ENCODE measurements at places on chromosomes 5 and 9.

- no peak for DNase-seq
These were observed 569.8 kb upstream of the ADAMTS16 start for GRCh38 chr5:4570047-4570995.

DNA sequence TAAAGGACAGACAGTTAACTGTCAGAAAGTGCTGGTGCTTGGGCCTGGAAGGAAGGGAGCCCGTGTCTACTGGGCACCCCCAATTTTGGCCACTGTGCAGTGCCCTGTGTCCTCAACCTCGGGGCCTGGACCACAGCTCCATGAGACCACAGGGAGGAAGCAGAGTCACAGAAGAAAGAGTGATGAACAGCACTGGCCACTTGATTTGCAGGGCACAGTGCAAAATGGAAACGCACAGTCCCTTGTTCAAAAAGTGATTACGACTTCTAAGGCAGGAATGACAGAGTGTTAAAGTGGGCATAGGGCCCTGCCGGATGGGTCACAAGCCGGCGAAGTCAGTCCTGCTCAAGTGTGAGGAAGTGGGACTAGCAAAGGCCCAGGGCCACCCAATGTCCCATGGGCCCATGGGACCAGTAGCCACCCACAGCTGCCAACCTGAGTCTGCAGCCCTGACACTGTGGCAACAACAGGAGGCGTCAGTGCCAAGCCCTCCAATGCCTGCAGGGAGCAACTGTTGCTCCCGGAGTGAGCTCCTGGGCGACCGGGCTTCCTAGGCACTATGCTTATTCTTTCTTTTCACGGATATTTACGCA lies 85.4 kb downstream of the ADAMTS2 start:
- no peak for DNase-seq

DNA sequence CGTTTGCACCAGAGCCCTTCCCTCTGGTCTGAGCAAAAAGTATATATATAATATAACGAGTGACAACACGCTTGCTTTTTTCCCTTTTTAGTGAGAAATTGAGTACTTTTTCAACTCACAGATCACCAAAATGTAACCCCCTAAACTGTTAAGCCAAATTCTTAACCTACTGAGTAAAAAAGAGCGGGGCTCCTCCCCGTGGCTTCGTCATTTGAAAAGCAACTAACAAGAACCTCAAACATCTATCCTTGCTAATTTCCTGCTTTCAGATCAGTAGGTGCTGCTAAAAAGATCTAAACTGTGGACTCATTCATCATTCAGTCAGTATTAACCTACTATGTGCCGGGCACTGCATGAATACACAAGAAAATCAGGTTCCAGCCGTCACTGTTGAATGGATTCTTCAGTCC lies 1.0 kb upstream of the PTBP3 start:
- DNase-seq, result no peak

- no peak for DNase-seq
These were observed 36.1 kb downstream of the MARCHF11 start for GRCh38 chr5:16143361-16144049.

DNA sequence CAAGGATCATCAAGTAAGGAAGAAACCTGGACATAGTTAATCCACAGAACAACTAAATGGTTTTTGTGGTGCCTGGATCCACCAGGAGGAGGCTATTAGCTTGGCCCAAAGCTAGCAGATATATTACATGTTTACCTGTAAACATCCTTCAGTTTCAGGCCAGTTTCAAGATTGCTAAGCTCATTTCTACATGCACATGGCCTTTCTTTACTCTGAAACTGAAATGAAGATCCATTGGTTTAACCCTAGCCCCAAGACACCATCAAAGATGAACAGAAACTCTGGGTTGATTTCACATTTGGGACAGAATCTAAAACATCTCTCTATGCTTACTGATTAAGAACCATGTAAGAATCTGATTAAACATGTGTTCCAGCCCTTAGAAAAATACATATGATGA lies 611.8 kb downstream of the TLE1 start:
- no peak for DNase-seq

DNA sequence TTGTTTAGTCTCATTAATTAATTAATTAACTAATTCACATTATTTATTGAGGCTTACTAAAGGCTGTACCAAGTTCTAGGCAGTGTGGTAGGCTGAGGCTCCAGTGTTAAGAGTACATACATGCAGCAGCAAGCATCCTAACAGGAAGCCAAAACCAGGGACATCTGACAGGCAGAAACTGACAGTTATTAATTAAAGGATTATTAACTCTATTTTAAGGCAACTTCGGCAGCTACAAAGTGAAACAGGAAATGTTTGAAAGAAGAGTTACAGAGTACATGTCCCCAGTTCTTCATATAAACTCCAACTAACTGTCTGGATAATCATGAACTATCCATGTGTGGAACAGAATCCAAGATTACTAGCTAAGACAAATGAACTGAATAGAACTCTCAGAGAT lies 39.3 kb upstream of the GABRB2 start:
- DNase-seq, result no peak

GRCh38 chr5:11905206-11905605 lies 960 bp upstream of the CTNND2 start:
- DNase-seq, result no peak

- DNase-seq, result no peak
These were observed 185.3 kb downstream of the SAXO1 start for GRCh38 chr9:18847576-18848275.

DNA sequence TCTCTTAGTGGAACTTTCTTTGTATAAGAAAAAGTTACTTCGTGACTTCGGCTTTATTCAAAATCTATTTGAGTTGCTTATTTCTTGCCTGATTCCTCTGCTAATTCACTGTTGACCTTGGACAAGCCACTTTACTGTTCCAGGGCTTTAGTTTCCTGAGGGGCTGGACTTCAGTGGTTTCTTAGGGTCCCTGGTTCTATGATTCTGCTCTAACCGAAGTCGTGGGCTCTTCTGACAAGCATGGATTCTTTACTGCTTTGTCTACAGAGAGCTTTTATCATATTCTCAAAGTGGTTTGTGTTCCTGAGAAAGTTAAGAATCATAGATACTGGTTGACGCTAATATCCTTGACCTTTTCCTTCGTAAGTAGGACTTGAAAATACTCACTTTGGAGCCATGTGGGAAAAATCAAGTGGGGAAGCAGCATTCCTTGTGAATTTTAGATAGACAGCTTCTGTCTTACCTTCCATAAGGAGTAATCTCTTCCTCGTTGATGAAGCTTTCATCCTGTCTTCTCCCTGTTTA lies 21.1 kb downstream of the EXOSC2 start:
- DNase-seq, result no peak

DNA sequence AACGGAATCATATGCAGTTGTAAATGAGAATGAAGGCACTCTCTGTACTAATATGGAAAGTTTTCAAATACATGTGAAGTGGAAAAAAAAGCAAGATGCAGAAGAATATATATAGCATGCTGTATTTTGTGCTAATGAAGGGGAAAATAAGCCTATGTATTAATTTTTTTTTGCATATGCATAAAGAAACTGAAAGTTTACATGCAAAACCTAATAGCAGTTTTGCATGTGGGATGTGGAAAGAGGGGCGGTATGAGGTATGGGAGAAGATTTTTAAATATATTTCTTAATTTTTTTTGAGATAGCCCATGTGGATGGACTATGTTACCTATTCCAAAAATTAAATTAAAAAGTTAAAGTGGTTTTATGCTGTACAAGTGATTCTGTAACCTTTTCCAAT lies 83.7 kb upstream of the IL12B start:
- no peak for DNase-seq

GRCh38 chr9:137194909-137195308 lies 5.6 kb downstream of the TPRN start:
- DNase-seq, result no peak

DNA sequence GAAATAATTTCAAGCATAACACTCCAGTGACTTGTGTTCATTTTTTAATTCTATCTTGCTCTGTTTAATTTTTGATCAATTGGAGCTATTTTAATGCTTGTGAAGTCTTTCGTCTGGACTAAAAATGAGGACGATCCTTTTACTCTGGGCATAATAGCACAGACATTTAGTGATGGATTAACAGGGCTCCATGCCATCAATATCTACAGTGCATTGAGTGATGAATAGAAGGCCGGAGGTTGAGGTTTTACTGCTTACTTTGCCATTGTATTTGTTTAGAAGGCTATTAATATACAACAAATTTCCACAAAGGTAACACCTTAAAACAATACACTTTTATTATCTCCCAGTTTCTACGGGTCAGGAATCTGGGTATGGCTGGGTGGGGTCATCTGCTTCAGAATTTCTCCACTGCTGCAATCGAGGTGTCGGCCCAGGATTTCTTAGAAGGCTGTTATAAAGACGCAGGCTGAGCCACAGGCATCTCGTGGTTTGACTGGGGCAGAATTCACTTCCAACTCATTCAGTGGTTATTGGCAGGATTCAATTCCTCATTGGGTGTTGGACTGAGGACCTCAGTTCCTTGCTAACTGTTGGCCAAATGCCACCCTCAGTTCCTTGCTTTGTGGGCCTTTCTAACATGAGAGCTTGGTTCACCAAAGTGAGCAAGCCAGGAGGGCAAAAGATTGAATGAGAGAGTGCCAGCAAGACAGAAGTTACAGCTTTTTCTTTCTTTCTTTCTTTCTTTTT lies 265.4 kb upstream of the VLDLR start:
- no peak for DNase-seq

GRCh38 chr5:172096207-172096940 lies 89.9 kb upstream of the FBXW11 start:
- DNase-seq, result no peak

All from NCI-H774 (cell line).